Dermis microvascular lymphatic vessel endothelial cell (primary cell): ENCODE measurements at places on chromosomes 1 and 21. TPM values are rescaled to one million over a fixed set of nuclear protein-coding genes. Genes with fewer than 3 reads are reported as not detected.

The SNIP1 gene
- 10.1 and 16.2 TPM in 2 replicates for total RNA-seq

The CFHR2 gene
- not detected in 2 replicates for total RNA-seq

The ERICH3 gene
- not detected in 2 replicates for total RNA-seq

The HPDL gene
- 1.6 and 1.7 TPM in 2 replicates for total RNA-seq

The HPCAL4 gene
- total RNA-seq, result not detected in 2 replicates
